ENCODE measurements at places on chromosomes 6 and 20.
A peak's percentile ranks its signal among the peaks of the same experiment; 100 is the strongest.

GRCh38 chr6:134878136-134878535 is 71.8 kb downstream of the ALDH8A1 start:
- no peak for DNase-seq

GRCh38 chr20:31747640-31748039 is 8.6 kb downstream of the TPX2 start:
- no peak for DNase-seq

- DNase-seq, result peak; percentile 73
These were observed 32.4 kb upstream of the FAM184A start for GRCh38 chr6:119110601-119111548.

- no peak for DNase-seq
These were observed 66.5 kb upstream of the PIM1 start for GRCh38 chr6:37103169-37104039.

DNA sequence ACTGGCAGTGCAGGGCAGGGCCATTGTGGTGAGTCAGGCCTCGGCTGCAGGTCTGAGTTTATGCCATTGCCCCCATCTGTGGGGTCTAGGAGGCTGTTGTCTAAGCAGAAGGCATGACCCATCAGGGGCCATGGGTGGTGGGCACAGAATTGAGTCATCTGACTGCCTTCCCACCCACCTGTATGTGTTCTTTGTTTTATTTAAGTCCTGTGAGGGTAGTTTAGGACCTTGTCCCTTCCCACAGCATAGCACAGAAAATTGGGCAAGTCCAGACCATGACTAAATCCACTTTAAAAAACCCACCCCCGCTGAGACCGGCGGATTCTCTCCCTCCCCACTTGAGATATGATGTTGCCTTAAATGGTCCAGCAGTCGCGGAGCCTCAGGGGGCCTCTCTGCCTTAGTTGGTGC is 40.3 kb downstream of the ERMARD start:
- no peak for DNase-seq

DNA sequence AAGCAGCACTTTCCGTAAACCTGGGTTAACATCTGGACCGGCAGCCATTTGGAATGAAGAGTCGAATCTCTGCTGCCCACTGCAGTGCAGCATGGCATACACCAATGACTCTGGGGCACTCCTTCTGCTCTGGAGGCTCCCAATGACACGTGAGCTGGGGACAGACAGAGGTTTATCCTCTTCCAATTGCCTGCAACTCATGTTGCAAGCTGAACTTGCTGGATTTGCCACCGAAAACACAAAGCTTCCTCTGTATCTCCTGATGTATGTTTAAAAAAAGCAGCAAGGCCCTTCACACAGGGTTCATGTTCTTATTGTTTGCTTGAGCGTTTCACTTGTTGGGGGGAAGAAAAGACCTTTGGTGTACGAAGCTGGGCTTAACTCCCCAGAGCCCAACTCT is 10.8 kb downstream of the NCOA5 start:
- no peak for DNase-seq

DNA sequence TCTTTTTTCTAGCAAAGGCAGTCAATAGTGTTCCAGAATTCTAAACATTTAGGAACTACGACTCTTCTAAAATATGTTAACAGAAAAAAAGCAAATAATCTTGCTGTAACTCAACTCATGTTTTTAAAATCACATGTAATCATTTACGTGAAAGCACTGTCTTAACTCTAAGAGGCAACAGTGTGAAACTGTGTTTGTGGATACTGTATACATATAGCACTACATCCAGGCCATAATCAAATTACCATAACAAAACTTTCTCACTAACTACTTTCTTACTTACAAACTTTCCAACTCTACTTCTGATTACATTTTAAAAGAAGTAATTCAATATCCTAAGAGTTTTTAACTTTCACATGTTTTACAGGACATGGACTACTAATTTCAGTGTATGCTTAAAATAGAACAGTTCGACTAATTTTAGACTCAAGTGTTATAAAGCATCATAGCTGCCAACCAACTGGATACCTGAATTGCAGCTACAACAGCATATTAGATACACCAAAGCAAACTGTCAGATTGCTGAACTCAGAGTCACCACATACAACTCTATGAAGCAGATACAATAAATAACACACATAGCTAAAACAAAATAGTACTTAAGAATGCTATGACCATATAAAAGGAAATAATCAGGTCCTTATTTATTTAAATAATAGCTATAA is 121.6 kb upstream of the BEND6 start:
- DNase-seq, result no peak

DNA sequence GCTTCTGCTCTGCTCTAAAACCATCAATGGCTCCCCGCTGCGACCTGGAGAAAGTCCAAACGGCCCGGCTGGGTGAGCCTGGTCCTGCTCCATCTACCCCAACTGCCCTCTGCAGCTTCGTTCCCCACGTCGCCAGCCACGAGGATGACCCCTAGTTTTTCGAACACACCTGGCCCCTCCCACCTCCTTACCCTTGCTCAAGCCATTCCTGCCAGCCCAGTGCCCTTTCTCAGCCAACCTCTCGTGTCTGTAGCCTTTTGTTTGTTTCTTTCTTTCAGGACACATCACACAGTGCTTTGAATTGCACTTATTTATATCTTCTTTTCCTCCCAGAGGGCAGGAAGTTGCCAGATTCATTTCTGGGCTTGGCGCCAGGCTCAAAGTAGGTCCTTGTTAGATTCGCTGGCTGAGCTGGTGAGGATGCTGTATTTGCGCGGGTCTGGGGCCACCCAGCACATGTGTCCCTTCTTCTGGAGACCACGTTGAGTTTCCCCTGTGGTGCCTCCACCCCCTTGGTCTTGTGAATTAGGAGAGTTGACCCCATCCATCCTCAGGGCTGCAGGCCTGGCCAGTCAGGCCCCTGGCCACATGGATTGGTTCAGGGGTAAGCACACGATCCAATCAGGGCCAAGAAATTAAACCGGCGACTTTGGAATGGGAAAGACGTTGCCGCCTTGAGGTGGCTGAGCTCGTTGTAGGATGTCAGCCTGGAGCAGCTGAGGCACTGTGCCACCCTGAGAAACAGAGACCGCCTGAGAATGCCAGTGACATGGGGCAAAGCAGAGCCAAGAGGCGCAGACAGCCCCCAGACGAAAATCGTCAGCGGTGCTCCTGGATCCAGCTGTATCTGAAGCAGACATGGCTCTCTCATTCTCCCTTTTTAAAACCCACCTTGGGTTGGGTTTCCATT is 156.0 kb downstream of the CEBPB start:
- DNase-seq, result peak; percentile 20

DNA sequence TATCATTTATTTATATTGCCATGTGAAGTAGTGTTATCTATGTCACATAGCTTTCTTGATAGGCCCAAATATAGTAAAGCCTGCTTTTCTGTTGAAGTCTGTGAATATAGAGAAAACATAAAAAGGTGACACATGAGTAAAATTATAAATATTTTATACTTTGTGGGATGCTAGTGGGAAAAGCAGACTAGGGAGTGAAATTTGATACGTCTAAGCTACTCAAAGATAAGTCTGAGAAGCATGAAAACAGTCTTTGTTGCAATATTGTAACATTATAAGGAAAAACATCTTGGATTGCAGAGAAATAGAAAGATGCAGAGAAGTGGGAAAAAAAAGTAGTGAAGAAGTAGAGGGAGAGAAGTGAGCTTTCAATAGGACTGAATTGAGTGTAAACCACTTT is 75.4 kb downstream of the ZNF292 start:
- DNase-seq, result no peak
